NCI-H345 (cell line): ENCODE measurements at places on chromosomes 3 and 15.

DNA sequence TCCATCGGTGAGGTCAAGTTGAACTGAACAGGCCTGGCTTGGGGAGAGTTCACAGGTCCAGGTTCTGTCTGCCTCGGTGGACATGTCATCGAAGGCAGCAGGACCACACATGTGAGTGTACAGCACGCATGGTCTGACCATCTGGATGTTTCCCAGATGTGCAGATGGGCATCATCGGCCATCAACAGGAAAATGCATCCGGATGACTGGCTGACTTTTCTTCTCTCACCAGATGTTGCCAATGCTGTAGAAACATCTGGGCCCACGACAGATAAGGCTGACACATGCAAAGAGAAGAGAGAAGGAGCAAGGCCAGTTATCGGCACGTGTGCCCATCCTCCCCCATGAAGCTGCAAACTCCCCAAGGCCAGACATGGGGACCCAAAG lies 45.1 kb downstream of the NOX5 start:
- DNase-seq = no peak

DNA sequence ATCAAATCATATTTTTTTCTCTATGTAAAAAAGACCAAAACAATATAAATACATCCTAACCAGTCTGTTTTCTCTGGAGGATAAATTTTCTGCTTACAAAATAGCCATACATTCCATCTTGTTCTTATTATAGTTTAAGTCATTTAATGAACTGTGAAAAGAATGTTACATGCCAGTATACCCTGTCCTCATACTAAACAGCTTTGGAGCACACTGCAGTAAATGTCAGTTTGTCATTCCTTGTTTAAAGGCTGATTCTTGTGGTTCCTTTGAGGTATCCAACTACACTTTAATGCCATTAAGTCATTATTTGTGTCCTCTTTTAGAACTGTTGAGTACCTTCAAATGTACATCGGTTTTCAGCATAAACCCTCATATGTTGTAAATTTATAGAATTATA lies 52.7 kb upstream of the DCBLD2 start:
- DNase-seq = no peak

- DNase-seq = peak; percentile 43
Measured at GRCh38 chr15:69265347-69265955, 33.3 kb upstream of the PAQR5 start.

DNA sequence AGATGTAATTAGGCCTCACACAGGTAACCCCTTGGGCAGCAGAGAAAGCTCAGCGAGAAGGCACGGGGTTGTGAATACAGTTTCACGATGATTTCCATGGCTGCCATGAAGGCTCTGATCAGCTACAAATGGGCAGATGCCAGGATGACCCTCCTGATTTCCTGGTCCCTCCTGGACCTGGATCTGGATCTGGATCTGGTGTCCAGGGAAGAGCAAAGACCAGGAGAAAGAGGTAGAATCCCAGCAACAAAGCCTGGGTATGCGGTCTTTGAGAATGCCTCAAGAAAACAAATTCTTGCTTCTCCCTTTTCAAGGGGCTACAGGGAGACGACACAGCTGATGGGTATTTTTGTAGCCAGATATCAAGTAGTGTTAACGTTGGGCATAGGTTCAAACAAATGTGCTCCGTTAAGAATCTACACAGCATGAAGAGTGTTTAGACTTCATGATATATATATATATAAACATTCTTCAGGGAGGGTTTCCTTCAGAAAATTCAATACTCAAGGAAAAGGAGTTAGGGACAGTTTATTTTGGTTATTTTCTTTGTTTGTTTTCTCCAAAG lies 175.6 kb downstream of the RORA start:
- DNase-seq = no peak

DNA sequence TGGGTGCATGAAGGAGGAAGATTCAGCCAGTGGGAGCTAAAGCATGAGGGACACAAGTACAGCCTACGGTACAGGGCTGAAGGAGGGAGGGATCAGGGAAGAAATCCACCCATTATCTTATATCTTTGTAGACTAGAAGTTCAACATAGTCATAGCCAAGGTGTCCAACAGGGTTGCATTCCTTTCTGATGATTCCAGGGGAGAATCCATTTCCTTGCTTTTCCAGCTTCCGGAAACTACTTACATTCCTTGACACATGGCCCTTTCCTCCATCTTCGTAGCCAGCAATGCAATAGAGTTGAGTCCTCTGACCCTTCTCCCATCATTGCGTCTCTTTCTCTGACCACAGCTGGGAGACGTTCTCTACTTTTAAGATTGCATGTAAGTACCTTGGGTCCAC lies 471.0 kb upstream of the SEMA6D start:
- no peak for DNase-seq

DNA sequence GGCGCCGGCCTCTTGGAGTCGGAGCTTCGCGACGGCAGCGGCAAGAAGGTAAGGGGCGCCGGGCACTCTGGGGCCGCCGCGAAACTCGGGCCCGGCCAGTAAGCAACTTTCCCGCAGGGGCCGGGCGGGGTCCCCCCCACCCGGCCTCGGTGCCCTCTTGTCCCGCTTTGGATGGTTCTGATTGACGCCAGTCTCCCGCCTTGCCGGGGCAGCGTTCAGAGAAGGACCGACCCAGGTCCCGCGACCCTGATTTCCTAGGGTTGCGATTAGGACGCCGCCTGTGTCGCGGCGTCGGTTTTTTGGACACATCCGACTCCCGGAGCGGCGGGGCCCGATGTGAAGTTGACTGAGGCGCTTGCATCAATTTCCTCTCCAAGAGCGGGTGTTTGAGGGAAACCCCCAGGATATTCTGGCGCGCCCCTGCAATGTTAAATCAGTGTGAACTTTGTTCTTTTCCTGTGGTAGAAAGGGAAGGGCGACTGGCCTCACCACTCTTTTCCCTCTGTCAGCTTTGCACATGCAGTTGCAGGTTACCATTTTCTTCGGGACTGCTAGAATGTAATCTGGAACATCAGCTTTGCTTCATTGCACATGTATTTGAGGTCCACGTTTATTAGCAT lies 755 bp downstream of the PDE8A start:
- DNase-seq = no peak
